Endodermal cell (in vitro differentiated cells): ENCODE measurements at places on chromosomes 2 and 18.

DNA sequence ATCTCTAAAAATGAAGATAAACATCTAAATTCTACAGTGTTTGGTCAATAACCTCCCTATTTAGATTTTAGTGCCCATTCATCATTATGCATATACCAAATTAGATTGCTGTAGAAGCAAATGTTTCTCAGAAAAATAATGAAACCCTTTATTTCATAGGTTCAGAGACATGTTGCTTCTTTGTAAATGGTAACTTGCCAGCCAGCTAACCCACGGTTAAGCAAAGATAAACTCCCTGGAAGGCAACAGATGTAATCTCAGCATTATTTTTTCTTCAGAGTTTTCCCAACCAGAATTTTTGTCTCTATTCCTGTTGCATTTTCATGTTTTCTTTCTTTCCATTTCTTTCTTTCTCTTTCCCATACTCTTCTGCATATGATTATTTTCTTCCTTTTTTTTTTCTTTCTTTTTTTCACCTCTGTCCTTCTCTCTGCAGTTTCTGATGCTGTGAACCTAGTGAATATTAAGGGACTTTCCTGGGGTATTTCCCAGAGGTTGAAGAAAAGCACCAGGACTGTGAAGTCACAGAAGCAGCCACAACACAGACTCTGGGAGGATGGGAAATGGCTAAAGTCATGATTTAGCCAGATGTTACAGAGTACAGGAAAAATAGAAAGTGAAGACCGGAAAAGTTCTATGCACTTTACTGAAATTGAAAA, 50.0 kb upstream of the DSG1 start:
- no peak for DNase-seq

GRCh38 chr2:157468931-157469708, 25.2 kb upstream of the CYTIP start:
- no peak for DNase-seq

- peak; percentile 91 for DNase-seq
Measured at GRCh38 chr2:222052934-222053367, 245.8 kb downstream of the PAX3 start.

- DNase-seq, result no peak
Measured at GRCh38 chr18:68979737-68980136, 181.9 kb downstream of the CCDC102B start.
